NCI-H446 treated with DMSO at 0.1 percent for 48 hours (cell line): ENCODE measurements at places on chromosomes 5 and 9.
A peak's percentile ranks its signal among the peaks of the same experiment; 100 is the strongest.

GRCh38 chr9:117511852-117512481 lies 97.1 kb upstream of the ASTN2 start:
- DNase-seq = no peak

DNA sequence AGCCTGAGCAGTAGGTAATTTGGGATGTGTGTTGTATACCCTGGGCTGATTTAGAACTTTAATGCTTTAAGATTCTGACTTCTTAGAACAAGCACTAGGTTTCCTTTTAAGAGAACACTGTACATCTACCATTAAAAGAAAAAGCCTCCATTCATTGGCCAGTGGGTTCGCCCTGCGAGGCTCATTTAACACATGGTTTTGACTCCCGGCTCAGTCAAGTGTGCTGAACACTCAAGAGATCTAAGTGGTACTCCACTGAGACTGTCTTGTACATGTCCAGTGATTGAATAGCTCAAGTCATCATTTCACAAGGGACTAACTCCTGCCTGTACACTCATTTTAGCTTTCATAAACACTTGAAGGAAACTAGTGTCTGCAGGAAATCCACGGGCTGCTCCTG lies 3.9 kb downstream of the FUBP3 start:
- DNase-seq = no peak

DNA sequence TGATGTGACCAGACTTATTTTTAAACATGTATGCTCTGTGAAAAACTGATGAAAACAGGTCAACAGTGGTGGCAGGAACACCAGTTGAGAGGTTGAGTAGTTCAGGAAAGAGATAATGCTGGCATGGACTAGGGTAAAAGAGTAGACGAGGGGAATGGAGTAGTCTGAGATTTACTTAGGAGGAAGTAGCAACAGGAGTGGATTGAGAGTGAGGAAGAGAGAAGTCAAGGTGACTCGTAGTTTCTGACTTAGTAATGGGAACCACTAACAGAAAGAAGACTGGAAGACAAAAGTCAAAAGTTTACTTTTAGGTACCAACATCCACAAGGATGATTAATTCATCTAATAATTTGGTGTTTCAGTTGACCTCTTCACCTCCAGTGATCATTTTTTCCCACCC lies 3.6 kb downstream of the SRA1 start:
- DNase-seq = no peak

DNA sequence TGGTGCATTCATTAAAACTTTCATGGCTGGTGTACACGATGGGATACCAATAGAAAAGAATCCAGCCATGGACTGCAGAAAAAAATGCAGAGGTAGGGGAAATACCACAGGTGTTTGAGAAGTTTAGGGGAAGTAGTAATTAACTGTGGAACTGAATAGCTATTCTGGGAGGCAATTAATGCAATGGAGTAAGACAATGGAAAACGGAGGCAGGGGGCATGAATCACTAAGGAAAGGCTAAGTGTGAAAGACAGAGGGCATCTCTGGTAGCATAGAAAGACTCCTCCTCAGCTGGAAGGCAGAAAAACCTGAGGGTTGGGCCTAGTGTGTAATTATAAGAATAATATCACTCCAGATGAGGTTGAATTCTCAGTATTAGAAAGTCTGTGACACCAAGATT lies 30.9 kb upstream of the NPR3 start:
- DNase-seq = no peak

DNA sequence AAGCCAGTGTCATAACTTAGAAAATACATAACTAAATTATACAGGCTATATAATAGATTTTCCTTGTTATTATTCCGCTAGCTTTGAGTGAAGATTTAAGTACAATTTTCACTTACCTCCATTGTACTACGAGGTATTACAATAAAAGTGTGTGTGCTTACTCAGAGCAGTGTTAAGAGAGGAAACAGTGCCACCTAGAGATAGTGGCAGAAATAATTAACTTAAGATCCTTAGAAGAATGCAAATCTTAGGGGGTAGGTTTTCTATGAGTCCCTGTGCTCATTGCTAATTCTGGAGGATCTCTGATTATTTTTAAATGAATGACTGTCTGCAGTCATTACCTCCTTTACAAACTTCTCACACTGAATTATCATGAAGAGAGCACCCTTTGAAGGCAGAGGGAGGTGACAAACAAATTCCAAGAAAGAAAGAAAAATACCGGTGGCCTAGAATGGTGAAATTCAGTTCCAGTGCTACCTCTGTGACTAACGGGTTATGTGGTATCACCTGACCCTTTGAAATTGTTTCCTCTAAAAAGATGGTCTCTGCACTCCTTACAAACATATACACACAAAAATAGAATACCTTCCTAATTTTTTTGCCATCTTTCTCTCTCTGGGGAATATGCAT lies 379.8 kb downstream of the TRIM36 start:
- peak; percentile 48 for DNase-seq

- no peak for DNase-seq
Measured at GRCh38 chr9:33794560-33794959, 801 bp upstream of the PRSS3 start.

DNA sequence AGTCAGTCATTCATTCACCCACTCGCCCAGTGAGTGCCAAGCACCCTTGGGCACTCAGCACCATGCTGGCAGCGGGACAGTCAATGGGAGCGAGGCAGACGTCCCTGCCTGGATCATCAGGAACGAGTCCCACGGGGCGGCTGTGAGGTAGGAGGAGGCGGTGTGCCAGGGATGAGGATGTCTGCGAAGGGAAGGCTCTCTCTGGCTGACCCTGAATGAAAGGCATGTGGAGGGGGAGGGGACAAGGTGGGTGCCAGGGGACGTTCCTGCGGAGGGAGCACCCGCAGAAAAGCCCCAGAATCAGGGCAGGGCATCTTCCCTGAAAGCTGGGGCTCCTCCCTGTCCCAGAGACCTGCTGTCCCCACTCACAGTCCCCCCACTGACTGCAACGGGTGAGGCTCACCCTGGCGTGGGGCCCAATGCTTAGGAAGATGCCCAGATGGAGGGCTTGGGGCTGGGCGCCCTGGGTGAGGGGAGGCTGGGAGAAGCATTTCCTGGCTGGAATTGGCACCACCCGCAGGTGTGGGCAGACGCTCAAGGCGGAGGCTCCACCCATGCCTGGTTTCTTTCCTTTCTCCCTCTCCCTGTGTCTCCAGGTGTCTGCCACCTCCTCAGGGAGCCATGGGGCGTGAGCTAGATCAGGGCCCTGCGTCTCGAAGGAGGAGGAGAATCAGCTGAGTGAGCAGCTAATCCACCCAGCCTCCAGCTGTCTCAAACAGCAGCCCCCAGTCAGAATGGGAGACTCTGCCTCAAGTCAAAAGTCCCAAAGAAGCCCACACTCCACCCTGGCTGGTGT lies 179.0 kb upstream of the PPP1R26 start:
- DNase-seq = peak; percentile 12

- no peak for DNase-seq
Measured at GRCh38 chr5:95084757-95085156, 200.1 kb downstream of the MCTP1 start.

- DNase-seq = no peak
Measured at GRCh38 chr5:121707178-121707577, 144.5 kb upstream of the FTMT start.

- no peak for DNase-seq
Measured at GRCh38 chr9:85960688-85961093, 19.7 kb downstream of the NAA35 start.

DNA sequence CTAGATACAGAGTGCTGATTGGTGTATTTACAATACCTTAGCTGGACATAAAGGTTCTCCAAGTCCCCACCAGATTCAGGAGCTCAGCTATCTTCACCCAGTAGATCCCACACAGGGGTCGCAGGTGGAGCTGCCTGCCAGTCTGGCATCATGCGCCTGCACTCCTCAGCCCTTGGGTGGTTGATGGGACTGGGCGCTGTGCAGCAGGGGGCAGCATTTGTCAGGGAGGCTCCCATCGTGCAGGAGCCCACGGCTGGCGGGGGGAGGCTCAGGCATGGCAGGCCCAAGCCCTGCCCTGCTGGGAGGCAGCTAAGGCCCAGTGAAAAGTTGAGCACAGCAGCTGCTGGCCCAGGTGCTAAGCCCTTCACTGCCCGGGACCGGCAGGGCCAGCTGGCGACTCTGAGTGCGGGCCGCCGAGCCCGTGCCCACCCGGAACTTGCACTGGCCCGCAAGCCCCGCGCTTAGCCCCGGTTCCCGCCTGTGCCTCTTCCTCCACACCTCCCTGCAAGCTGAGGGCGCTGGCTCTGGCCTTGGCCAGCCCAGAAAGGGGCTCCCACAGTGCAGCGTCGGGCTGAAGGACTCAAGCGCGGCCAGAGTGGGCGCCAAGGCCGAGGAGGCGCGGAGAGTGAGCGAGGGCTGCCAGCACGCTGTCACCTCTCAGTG lies 314.1 kb upstream of the ATP10B start:
- no peak for DNase-seq

DNA sequence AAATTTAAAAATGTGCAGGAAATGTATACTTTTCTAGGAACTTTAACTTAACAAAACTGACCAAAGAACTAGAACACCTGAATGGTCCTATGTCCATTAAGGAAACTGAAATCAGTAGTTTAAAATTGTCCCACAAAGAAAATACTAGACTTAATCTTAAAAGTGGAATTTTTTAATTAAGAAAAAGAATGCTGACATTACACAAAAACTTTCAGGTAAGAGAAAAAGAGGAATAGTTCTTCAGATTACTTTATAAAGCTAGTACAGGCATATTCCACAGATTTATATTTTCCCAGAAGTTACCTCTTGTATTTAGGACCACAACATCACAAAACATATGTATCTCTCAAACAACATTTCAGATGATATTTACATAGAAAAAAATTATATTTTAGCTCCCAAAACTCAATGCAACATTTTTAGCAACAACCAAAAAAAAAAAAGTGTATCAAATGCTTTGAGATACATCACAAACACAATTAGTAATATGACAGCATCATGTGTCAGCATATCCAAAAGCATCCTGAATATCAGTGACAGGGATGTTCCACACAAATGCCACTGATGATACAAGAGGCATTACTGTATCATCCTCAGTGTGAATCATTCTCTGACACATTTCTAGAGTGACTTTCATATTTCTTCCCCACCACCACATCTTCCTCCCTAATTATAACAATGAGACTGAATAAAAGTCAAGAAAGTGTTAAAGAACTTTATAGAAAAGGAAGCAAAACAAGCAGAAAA lies 264.0 kb downstream of the EPB41L4A start:
- no peak for DNase-seq

DNA sequence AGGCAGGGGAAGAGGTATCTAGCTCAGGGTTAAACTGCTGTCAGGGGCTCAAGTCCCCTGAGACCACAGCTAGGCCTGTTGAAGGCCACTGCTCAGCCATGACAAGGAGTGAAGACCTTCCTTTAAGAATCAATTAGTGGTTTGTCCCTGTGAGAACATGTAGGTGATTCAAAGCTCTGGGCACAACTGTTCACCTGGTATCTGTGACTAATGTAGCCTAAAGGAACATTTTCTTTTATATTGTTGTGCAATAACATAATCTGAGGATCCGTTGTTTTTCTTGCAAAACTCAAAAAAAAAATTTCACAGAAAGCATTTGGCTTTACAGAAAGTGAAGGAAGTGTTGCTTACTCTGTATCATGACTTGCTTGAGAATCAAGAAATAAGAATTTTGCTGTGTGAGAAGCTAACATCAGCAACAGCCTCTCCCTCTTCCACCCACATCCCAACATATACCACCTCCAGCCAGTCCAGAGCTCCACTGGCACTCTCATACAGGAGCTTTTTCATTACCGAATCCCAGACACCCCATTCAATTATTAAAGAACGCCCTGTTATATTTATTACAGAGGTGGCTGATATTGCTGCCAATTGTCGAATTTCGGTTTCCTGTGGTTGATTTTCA lies 807.0 kb downstream of the TLE4 start:
- no peak for DNase-seq
